IPS DF 19.7 (cell line): ENCODE measurements at places on chromosomes 5 and 9.

- DNase-seq: no peak
Measured at GRCh38 chr5:174293481-174293880, 248.0 kb downstream of the NSG2 start.

GRCh38 chr9:128072144-128073021 lies 4.4 kb downstream of the SLC25A25 start:
- DNase-seq: no peak

GRCh38 chr9:89444925-89445765 lies 52.8 kb downstream of the SEMA4D start:
- DNase-seq: no peak

- DNase-seq: no peak
Measured at GRCh38 chr5:118952992-118953651, 35.2 kb downstream of the DTWD2 start.

- no peak for DNase-seq
Measured at GRCh38 chr9:109734814-109735213, 45.2 kb upstream of the PALM2AKAP2 start.

DNA sequence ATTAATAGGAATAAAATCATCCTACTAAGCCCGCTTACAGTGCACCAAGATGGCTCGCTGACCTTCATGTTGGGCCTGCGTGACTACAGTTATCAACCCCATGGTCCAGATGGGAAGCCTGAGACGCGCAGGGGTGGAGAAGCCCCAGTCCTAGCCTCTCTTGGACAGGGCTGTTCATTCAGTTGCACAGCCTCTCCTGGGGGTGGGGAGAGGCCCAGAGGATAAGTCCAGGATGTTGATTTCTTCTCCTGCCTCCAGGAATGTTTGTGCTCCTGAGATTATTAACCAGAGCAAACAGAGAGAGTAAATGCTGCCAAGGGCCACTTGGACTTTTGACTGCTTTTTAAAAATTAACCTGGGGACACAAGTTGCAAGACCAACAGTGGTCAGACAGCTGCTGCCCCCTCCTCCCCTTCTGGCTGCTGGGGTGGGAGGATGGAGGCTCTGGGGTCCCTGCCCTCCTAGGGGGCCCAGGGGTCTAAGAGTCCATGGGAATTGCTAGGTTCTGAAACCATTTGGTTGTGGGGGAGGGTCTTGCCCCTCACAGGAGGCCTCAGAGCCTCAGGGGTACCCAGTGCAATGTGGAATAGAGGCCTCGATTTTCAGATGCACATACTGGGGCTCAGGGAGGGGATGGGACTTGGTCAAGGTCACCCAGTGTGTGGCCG lies 2.8 kb upstream of the AMBP start:
- no peak for DNase-seq

GRCh38 chr5:107072440-107072839 lies 598.3 kb downstream of the EFNA5 start:
- no peak for DNase-seq

DNA sequence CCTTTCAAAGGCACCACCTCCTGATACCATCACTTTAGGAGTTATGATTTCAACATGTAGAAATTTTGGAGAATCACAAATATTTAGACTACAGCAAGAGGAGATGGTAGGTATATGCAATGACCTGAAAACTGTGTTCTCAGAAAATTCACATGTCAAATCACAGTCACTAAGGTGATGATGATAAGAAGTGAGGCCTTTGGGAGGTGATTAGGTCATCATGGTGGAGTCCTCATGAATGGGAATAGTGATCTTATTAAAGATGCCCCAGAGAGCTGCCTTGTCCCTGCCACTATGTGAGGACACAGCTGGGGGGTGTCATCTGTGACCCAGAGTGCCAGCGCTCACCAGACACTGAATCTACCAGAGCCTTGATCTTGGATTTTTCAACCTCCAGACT lies 513.5 kb upstream of the TUSC1 start:
- no peak for DNase-seq

- no peak for DNase-seq
Measured at GRCh38 chr5:20618340-20618739, 630.3 kb upstream of the CDH18 start.

DNA sequence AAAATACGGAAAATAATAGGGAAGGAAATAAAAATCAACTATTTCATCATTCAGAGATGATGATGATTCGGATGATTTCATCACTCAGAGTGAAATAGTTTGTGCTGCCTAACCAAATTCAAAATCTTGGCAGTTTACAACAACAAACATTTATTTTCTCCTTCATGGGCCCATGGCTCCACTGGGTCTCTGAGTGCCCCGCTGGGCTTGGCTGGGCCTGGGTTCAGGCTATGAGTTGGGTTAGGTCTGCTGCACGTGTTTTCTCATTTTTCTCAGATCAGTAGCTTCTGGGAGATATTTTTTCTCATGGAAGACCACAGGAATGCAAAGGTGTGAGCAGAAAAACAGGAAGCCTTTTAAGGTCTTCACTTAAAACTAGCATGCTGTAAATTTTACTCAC lies 24.0 kb upstream of the F2RL1 start:
- no peak for DNase-seq

DNA sequence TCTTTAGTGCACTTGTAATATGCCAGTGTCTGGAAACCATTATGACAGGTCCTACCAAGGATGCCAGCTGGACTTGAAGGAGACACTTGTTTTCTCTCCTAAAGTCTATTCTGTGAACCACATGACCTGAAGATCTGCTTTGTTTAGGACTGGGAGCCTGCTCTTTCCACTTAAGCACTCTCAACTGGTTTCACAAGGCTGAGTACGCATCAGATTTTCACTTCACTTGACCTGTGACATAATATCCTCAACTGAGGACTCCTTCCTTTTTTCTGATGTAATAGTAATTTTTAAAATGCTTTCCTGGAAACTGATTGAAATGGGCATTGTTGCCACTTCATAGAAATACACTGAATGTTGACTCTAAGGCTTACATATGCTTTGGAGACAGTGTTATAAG lies 52.2 kb downstream of the PDE8B start:
- DNase-seq: no peak

- no peak for DNase-seq
Measured at GRCh38 chr5:16957304-16958196, 21.5 kb upstream of the MYO10 start.

GRCh38 chr9:137455359-137455991 lies 3.7 kb downstream of the NSMF start:
- no peak for DNase-seq

GRCh38 chr5:41425736-41426135 lies 84.7 kb downstream of the PLCXD3 start:
- no peak for DNase-seq

DNA sequence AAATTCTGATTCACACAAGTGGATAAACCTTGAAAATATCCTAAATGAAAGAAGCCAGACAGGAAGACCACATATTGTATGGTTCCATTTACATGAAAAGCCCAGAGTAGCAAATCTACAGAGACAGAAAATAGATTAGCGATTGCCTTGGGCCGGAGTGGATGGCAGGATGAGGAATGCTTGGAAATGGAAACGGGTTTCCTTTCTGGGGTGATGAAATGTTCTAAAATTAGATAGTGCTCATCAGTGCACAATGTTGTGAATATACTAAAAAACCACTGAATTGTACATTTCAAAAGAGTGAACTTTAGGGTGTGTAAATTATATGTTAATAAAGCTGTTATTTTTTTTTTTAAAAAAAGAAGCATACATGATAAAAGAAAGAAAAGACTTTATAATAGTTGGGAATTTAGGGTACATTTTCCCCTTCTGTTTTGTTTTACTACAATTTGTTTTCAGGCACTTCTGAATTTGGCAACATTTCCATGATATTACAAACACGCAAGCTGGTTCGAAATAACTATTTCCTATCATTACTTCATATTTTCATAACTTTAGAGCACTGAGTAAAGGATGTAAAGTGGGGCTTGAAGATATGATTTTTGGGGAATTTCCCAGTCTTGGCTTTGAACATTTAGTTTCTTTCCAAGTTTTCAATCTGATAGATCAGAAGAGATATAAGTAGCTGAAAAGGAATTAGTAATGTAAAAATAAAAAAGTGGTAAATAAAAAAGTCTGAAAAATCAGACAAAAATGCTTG lies 23.9 kb downstream of the SLC35A4 start:
- DNase-seq: no peak

DNA sequence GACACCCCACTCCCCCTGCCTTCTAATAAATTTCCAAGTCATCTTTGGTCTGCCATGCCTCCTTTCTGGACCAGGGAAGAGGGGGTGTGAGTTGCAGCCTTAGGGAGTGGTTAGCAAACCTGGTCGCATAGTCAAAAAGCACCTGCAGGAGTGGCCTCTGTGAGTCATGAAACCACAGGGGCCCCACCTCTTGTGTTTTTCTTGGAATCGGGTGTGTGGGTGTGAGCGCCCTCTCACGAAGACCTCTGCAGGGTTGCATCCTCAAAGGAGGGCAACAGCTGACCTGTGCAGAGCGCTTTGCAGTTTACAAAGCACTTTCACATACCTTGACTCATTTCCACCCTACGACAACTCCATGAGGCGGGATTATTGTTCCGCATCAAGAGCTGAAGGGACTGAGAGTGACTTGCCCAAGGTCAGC lies 36.8 kb upstream of the TEX48 start:
- DNase-seq: no peak

DNA sequence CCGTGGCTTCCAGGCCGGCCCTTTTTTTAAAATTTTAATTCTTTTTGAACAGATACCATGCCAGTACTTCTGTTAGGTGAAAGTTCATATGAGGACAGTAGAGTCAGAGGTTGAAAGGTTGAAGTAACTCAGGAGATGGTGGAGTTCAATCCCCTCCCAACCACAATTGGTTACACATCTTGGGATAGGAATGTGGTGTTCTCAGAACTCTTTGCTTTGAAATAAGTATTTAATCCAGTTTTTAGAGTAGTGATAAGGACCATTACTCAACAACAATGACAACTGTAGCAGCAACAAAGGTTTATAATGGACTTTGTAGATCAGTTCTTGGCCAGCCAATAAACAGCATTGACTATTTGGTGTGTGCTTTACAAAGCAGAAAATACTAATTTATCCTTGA lies 116.0 kb downstream of the ARHGAP26 start:
- DNase-seq: no peak

- DNase-seq: no peak
Measured at GRCh38 chr5:137731176-137731575, 4.7 kb downstream of the KLHL3 start.

DNA sequence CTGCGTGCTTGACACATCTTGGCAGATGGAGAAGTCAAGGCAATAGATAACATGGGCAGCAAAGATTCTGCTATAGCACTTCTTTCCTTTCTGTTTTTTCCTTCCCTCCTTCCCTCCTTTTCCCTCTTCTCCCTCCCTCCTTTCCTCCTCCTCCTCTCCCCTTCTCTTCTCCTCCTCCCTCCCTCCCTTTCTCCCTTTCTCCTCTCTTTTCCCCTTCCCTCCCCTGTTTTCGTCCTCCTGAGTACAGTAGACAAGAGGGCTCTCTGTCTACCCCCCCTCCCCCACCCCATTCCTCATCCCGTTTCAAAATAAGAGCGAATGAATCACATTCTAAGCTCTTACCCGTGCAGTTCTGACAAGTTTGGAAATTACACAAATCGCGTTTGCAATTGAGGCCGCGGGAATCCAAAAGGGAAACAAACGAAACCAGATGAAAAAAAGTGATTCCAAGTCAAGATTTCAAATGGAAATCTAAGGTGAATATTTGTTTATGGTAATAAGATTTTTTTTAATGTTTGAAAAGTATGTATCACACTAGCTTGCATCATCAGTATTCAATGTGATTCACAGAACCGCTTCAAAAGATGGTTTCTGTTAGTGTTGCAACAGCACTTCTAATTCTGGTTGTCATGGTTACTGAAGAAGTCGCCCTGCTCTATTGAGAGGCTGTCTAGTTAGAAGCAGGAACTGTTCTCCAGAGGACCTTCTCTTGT lies 1.3 kb downstream of the NIM1K start:
- no peak for DNase-seq

GRCh38 chr5:3601061-3601710 lies 5.6 kb downstream of the IRX1 start:
- DNase-seq: no peak

GRCh38 chr5:138444078-138444773 lies 5.4 kb downstream of the REEP2 start:
- no peak for DNase-seq

DNA sequence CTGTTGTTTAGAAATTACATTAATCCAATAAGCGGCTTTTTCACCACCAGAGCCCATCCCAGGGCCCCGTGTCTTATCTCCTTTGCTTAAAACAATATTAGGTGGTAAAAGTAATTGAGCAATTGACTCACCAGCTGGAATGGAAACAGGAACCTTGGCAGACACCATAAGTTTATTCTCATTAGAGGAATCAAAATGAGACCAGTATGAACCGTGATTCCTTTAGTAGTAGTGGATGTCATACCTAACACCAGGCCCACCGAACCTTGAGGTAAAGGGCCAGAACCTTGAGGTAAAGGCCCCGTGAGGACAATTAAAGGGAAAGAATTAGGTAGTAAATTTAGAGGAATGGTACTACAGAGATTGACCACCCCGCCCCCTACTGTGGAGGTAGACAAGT lies 16.5 kb downstream of the HSDL2 start:
- DNase-seq: no peak

GRCh38 chr9:113955076-113955752 lies 79.1 kb downstream of the ZNF618 start:
- DNase-seq: no peak
